Motor neuron (in vitro differentiated cells): ENCODE measurements at places on chromosomes 11 and 22. TPM values are rescaled to one million over a fixed set of nuclear protein-coding genes. Genes with fewer than 3 reads are reported as not detected.

The APOA5 gene
- not detected in 2 replicates for total RNA-seq

The TECTA gene
- total RNA-seq: 2.5 TPM in 2 replicates

The PRG3 gene
- total RNA-seq: not detected in 2 replicates

The KCNQ1OT1 gene
- 1.9 and 2.0 TPM in 2 replicates for total RNA-seq

The CENPM gene
- total RNA-seq: 17.3 and 22.7 TPM in 2 replicates

The SPINDOC gene
- 58.1 and 61.5 TPM in 2 replicates for total RNA-seq

GRCh38 chr11:124717786-124718651 is 21.7 kb upstream of the NRGN start:
- ATAC-seq: peak; percentile 89

- no peak for ATAC-seq
These were observed 1060.8 kb downstream of the OPCML start for GRCh38 chr11:132471466-132471865.

- ATAC-seq: no peak
These were observed 186.0 kb upstream of the ANO5 start for GRCh38 chr11:22006901-22007300.

GRCh38 chr11:72605973-72606747 is 68.1 kb downstream of the PDE2A start:
- no peak for ATAC-seq

DNA sequence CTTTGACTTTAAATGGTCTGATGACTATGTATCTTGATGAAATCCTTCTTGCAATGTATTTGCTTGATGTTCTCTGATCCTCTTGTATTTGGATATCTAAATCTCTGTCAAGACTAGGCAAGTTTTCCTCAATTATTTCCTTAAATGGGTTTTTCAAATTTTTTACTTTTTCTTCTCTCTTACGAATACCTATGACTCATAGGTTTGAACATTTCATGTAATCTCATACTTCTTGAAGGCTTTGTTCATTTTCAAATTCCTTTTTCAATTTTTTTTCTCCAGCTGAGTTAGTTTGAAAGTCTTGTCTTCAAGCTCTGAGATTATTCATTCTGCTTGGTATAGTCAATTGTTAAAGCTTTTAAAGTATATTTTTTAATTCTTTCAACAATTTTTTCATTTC is 13.1 kb downstream of the OR10W1 start:
- ATAC-seq: no peak

DNA sequence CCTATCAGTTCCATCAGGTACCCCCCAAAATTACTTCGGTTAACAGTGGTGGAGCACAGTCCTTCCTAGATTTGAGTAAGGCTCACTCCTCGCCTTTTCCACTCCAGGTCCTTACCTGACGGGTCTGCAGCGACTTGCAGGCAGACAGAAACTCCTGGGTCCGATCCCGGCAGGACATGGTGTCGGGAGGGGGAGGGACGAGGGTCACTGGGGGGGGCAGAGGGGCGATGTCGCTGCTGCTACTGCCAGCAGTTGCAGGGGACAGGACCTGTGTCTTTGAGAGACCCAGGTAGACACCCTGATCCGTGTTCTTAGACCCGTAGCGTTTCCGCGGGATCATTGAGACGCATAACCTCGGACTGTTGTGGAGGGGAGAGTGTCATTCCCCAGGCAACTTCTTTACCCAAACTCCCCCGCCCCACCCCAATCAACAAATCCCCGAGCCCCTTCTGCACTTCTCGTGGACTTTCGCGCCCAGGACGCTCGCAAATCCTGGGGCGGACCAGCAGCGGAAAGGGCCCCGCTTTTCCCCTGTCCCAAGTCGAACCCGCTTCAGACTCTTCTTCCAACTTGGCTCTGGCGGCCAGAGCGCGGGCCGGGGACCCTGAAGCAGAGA is 839 bp downstream of the STX5 start:
- no peak for ATAC-seq

GRCh38 chr11:9703280-9703679 is 39.4 kb downstream of the SWAP70 start:
- ATAC-seq: no peak
